ENCODE measurements at places on chromosomes 11 and 22. TPM values are rescaled to one million over a fixed set of nuclear protein-coding genes. Genes with fewer than 3 reads are reported as not detected.

Gene FZD4
- polyA plus RNA-seq, result 19.3 TPM

Gene P2RX6
- 7.9 TPM for polyA plus RNA-seq

Gene OR51B5
- 0.25 TPM for polyA plus RNA-seq

Gene KCNJ5
- polyA plus RNA-seq, result 58.3 TPM

Gene SAC3D1
- polyA plus RNA-seq, result 23.6 TPM

Gene CST6
- not detected for polyA plus RNA-seq

Gene TRIM64
- polyA plus RNA-seq, result not detected

Gene MMP10
- polyA plus RNA-seq, result not detected

Gene SCN2B
- 2.2 TPM for polyA plus RNA-seq

Gene PARVG
- not detected for polyA plus RNA-seq

Gene TPBGL
- 0.56 TPM for polyA plus RNA-seq

Gene STK33
- polyA plus RNA-seq, result 21.5 TPM

Gene JHY
- 2.5 TPM for polyA plus RNA-seq

All from cardiac muscle cell (in vitro differentiated cells and primary cell).